ENCODE measurements at places on chromosomes 16 and 17.
A peak's percentile ranks its signal among the peaks of the same experiment; 100 is the strongest.

GRCh38 chr16:87995644-87996043 is 44.4 kb downstream of the BANP start:
- DNase-seq, result no peak

- no peak for DNase-seq
Observed at GRCh38 chr16:12406926-12407690, 396.6 kb downstream of the CPPED1 start.

DNA sequence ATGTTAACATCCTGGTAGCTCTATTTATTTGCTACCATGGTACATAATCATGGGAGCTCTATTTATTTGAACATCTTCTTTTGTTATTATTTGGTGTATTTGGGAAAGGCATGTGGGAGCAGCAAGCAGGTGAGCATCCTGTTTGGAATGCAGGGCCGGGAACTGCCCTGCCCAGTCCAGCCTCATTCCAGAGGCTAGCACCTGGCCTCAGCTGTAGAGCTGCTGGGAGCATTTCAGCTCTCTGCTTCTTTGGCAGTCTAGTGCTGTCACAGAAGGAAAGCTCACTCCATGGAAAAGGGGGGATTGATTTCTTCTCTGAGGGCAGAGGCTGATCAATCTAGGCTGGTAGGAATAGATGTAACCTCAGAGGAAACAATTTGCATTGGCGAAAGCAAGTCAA is 112.5 kb downstream of the WWOX start:
- DNase-seq, result no peak

GRCh38 chr16:27740496-27741201 is 190.7 kb downstream of the KATNIP start:
- DNase-seq, result no peak

GRCh38 chr17:2778489-2778888 is 17.7 kb upstream of the RAP1GAP2 start:
- DNase-seq, result no peak

- DNase-seq, result no peak
Observed at GRCh38 chr17:862582-862981, 80.4 kb downstream of the MRM3 start.

GRCh38 chr16:3023415-3023668 is 400 bp downstream of the HCFC1R1 start:
- peak; percentile 21 for DNase-seq

DNA sequence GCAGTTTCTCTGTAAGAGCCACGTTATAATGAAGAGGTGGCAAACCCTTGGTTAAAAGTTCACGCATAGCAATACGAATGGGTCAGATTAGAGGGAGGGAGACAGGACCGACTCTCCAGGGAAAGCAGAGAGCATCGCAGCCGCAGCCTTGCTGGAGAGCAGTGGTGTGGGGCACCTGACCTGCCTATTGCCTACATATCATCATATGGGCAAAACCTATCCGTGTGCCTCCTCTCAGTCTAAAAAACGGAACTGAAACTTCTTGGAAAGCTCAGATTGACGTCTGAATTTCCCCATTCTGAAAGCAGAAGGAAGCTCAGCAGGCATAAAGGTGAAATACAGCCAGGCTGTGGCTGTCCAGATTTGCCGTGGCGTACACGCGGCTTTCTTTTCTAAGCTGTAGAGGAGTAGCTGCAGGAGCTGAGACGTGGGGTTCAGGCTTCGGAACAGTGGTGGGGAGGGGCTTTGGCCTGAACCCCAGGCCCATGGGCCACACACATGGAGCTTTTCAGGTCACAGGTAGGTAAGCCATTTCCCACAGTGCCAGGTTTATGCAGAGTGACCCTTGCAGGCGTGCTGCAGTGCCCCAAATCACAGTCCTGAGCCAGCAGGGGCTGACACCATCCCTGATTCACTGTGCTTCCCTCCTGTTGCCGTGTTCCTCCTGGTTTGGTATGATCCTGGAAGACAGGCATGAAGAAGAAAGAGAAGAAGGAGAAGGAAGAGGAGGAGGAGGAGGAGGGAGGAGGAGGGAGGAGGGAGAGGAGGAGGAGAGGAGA is 41.6 kb upstream of the TNRC6C start:
- no peak for DNase-seq

DNA sequence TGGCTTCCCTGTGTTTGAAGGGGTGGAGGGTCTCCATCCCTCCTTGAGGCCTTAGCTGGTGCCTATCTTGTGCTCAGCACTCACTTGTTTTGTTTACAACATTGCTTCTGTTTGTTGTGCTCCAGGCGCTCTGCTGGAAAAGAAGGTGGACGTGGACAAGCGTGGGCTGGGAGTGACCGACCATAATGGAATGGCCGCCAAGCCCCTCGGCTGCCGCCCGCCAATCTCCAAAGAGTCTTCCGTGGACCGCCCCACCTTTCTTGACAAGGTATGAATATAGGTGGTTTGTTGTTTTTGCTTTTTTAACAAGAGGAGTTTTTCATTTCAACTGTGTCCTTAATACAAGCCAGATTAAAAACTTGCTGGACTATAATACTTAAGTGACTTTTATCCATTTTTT is 53.5 kb downstream of the TMC6 start:
- DNase-seq, result no peak

DNA sequence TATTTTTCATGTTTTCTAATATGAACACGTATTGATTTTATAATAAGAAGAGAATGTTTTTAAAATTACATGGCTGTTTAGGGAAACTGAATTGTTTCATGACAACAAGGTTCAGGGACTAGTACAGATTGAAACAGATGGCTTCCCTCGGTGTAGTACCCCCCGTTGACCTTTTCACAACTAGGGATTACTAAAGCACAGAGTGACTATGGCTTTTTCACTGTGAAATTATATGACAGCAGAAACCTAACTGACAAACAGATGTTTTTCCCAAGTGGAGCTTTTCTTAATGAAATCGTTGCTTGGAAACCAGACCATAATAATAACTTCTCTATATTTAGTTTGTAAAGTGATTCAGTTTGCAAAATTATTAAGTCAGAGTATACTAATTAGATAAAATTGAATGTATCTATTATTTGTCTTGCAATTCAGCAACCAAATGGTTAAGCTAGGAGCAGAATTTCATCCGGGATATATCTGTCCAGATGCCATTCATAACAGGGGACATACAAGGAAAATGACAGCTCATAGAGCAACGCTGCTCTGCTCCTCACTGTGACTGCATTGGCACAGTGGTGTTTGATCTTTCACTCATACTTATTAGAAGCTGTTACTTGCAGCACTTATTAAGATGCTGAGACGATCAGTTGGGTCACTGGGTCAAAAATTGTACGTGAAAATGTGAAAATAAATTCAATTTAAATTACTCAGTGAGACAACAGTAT is 111.7 kb downstream of the TANGO6 start:
- no peak for DNase-seq

DNA sequence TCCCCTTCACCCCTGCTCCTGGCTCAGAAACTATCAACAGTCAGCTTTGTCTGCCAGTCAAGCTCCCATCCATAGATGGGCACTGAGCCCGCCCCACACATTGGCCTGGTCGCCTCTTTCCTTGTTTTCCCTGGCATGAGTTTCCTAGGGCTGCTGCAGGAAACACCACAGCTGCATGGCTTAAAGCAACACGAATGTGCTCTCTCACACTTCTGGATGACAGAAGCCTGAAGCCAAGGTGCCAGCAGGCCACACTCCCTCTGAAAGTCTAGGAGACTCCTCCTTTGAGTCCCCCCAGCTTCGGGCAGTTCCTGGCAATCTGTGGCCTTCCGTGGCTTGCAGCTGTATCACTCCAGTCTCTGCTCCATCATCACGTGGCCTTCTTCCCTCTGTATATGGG is 69.9 kb downstream of the TBC1D16 start:
- DNase-seq, result peak; percentile 19

- DNase-seq, result no peak
Observed at GRCh38 chr16:56387396-56387795, 37.9 kb downstream of the AMFR start.

- no peak for DNase-seq
Observed at GRCh38 chr17:73747221-73748002, 103.2 kb upstream of the SDK2 start.

DNA sequence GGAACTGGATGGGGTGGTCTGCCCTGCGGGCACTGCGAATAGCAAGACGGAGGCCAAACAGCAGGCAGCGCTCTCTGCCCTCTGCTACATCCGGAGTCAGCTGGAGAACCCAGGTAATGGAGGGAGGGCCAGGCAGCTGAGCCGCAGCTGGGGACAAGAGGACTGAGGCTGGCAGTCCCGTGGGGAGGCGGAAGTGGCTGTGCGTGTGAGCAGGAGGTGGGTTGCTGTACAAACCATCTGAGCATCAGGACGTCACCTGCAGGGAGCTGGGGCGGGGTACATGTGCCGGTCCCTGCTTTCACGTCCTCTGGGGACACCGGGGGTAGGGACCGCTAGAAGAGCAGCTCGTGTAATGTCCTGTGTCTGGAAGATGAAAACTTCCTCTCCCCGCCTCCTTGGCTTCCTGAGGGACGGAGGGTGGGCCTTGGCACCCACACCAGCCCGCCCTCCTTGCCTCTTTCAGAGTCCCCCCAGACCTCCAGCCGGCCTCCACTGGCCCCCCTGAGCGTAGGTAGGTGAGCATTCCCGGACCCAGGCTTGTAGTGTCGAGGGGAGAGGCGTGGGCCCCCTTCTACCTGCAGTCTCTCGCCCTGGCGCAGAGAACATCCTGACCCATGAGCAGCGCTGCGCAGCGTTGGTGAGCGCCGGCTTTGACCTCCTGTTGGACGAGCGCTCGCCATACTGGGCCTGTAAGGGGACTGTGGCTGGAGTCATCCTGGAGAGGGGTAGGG is 3.7 kb downstream of the ADAD2 start:
- no peak for DNase-seq

- DNase-seq, result no peak
Observed at GRCh38 chr17:177155-177554, 4.3 kb downstream of the DOC2B start.

DNA sequence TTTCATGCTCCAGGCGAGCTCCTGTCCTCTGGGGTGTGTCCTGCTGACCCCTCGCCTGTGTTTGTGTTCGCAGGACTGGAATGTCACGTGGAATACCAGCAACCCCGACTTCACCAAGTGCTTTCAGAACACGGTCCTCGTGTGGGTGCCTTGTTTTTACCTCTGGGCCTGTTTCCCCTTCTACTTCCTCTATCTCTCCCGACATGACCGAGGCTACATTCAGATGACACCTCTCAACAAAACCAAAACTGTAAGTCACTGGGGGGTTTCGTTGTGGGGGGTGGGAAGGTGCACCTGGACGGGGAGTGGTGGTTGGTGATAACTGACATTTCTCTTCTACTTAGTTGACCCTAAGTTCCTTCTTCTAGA is 58.3 kb downstream of the ABCC1 start:
- no peak for DNase-seq

- DNase-seq, result no peak
Observed at GRCh38 chr17:77493238-77493820, 352.6 kb downstream of the SEC14L1 start.

GRCh38 chr17:48655913-48656312 is 29.8 kb upstream of the HOXB9 start:
- no peak for DNase-seq

DNA sequence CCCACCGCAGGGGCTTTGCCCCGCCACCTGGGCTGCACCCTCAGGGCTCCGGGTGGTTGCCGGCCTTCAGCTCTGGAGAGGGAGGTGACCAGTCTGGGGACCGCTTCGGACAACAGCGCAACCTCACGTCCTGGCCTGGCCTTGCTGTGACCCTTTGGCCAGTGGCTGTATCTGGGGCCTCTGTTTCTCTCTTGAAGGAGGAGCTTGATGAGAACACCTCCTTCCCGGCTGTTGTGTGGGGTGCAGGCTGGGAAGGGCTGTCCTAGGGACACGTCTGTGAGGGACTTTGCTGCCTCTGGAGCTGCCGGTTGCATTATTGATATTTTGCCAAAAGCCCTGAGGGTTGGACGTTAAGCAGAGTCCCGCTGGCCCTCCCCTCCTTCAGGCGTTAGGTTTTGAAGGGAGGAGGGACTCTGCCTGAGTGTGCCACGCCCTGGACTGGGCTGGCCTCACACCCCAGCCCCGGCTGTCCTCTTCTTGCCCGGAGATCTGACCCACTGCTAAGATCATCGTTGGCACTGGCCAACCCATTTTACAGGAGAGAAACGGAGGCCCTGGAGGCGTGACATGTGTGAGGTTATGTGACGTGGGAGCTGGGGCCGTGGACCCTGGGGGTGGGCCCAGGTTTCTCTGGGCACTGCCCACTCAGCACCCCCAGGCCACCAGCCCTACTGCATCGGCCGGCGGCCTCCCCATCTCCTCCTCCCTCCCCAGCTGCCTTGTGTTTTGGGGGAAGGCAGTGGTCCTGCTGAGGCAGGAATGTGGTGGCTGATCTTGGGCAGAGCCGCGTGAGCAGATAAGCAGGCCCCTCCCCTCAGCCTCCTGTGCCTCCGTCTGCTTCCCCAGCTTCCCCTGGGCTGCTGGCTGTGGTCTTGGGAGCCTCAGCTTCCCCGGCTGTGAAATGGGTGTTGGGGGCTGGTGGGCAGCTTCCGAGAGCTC is 8.5 kb downstream of the ZFPM1 start:
- no peak for DNase-seq
